ENCODE measurements at places on chromosomes 4 and X.

GRCh38 chr4:47639531-47639930 lies 154.5 kb downstream of the ATP10D start:
- DNase-seq, result no peak

- no peak for DNase-seq
Measured at GRCh38 chrX:133254666-133255065, 36.5 kb upstream of the TFDP3 start.

- no peak for DNase-seq
Measured at GRCh38 chr4:84578540-84579402, 4.2 kb upstream of the CDS1 start.

DNA sequence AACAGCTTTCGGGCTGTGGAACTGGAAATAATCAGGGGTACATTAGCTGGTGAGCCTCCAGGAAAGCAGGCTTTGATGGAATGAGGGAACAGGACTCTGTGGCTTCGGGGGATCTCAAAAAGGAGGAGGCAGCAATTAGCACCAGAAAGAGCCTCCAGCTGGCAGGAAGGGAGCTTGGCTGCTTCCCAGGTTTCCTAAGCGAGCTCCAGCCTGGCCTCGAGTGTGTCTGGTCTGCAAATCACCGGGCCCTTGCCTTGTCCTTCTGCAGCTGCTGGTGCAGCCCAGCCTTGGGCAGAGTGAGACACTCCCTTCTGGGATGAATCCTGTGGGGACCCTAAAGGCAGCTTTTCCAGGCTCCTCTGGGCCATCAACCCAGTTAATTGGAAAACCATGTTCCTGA lies 10.7 kb upstream of the PDHA1 start:
- DNase-seq, result no peak

- DNase-seq, result no peak
Measured at GRCh38 chr4:48129307-48130014, 4.6 kb downstream of the TXK start.

GRCh38 chr4:5213087-5213595 lies 161.9 kb downstream of the STK32B start:
- DNase-seq, result no peak

DNA sequence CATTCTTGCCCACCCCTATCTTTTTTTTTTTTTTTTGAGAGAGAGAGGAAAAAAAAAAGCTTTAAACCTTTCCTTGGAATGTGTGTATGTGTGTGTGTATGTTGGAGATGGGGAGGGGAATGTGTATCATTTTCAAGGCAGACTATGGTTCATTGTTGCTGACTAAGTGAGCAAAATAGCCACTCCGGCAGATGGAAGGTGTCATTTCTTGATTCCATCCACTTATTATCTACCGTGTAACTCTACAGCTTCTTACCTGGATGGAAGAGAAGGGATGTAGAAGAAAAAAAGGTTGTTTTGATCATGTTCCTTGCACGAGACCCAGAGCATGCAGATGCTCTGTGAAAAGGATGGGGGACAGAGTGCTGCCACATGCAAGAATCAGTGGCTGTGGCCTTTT lies 5.9 kb upstream of the GK2 start:
- no peak for DNase-seq

DNA sequence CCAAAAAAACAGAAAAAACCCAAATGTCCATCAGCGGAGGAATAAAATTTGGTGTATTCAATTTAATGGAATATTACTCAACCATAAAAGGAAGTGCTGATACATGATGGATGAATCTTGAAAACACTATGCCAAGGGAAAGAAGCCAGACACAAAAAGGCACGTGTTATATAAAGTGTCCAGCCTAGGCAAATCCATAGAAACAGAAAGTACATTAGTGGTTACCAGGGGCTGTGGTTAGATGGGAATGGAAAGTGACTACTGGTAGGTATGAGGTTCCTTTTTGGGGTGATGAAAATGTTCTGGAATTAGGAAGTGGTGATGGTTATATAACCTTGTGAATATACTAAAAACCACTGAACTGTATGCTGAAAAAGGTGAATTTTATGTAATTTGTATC lies 3.5 kb upstream of the CDKL2 start:
- no peak for DNase-seq

DNA sequence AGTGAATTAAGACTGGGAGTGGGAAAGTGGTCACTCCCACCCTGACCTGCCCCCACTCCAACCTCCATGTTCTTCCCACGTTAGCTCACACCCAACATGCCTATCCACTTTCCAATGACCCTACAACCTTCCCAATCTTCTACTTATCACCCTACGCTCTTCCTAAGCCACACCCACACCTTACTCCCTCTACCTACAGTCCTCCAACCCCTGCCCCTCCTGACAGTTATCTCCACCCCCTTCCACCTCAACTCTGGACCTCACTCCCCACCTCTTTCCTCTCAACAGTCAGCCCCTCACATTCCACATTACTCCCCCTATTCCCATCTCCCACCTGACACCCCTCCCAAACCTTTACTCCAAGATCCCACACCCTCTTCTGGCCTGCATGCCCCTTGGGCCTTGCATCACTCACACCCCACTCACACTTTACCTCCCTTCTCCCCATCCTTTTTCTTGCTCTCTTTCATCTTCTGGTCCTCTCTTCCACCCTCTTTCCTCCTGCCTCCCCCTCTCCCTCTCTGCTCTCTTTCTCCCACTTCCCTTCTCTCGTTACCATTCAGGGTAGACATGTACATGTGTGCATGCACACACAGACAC lies 6.9 kb downstream of the NALF2 start:
- DNase-seq, result no peak

GRCh38 chr4:8537041-8537461 lies 43.1 kb upstream of the GPR78 start:
- DNase-seq, result no peak

- no peak for DNase-seq
Measured at GRCh38 chrX:95728446-95728845, 956.2 kb upstream of the DIAPH2 start.

- DNase-seq, result no peak
Measured at GRCh38 chr4:105641845-105642244, 66.6 kb downstream of the INTS12 start.

DNA sequence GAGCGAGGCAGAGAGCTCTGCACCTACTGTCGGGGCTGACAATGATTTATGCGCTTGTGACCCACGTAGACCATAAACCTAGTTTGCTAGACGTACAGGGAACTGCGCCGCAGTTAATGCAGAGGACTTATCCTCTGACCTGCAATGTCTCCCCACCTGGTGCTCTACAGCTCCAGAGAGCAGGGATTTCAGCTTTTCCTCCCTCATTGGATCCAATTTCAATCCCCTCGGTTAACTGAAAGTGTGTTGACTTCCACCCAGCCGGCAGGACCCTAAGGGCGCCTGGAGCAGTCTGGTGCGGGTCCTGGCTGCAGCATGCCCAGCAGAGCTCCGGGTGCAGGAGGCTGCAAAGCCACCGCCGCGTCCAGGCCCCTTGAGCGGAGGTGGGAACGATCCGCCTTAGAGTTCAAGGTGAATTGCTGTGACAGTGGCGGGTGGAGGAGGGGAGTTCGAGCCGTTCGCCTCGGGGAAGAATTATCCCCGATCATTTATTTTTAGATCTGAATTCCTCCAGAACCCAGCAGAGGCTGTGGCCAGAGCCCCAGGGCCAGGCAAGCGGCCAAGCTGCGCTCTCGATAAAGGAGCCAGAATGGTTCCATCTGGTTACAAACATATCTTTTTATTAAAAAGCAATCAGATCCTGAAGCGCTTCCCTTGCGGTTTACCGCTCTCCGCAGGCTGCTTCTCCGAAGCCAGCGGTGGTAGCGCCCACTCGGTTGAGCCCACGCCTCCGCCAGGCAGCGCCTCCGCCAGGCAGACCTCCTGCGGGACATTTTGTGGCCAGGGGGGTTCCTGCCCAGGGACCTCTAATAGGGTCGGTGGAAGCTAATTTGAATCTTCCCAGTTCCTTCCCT lies 66.0 kb downstream of the FBXO8 start:
- DNase-seq, result no peak

DNA sequence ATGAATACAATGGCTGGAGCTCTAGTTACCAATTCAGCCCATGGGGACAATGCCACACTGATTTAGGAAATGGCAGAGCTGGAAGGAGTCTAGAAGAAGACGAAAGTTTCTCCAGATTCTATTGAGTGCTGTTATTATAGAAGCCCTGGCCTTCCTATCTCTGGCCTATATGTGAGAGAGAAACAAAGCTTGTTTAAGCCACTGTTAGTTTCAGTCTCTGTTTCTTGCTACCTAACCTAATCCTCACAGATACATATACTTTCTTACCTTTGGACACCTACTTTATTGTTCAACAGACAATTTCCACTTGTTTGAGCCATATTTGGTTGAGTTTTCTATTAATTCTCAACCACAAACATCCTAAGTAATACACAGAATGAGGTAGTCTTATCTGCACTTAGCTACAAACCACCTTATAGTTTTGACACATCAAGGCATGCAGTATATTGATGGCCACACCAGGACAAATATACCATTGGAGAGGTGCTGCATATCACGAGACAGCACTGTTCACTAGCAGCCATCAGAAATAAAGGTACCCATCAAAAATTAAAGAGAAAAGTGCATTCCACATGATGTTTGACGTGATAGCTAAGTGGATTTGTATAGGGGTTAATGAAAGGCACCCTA lies 190.2 kb downstream of the SMIM20 start:
- no peak for DNase-seq

DNA sequence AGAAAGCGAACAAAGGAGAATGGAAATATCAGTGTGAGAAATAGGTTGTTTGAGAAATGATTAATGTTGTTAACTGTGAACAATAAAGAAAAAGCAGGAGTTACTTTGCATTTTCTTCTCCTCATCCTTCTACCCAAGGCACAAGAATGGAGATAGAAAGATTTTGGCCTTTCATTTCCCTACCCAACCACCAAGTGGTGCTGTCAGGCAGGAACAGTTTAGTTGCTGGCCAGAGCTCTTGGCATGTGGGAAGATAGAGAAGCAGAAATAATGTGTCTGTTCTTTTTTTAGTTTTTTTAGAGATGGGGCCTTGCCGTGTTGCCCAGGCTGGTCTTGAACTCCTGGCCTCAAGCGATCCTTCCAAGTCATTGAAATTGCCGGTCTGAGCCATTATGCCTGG lies 12.8 kb downstream of the HOPX start:
- DNase-seq, result no peak

- DNase-seq, result no peak
Measured at GRCh38 chr4:168118116-168118655, 25.8 kb downstream of the ANXA10 start.

GRCh38 chrX:66163849-66164411 lies at the start of gene HEPH:
TSS of gene HEPH (plus strand) at chrX:66164247. CDS start at chrX:66170571, 6,324 bp downstream.
- DNase-seq, result no peak

- no peak for DNase-seq
Measured at GRCh38 chr4:13750594-13750993, 123.1 kb upstream of the BOD1L1 start.
